ENCODE measurements at places on chromosomes 2 and 18.
A peak's percentile ranks its signal among the peaks of the same experiment; 100 is the strongest.

GRCh38 chr18:53941601-53942338 lies 282.7 kb downstream of the MBD2 start:
- DNase-seq = no peak

GRCh38 chr18:69400253-69400975 lies at the start of gene DOK6:
DOK6 (plus strand) TSS chr18:69400888.
- peak; percentile 67 for DNase-seq

DNA sequence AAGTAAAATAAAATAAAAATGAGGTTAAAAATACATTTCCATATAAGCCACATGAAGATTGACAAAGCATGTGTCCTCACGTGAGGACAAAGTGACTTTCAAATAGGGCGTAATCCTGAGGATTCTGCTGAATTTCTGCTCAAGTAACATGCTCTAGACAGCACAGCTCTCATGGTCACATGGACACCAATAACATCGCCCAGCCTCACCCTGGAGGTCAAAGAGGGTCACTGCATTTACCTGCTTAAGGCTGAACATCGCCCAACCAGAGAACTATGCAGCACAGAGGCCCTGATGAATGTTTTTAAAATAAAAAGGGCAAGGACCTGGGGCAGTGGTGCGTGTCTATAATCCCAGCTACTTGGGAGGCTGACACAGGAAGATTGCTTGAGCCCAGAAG lies 30.2 kb downstream of the TGFBRAP1 start:
- peak; percentile 45 for DNase-seq

- DNase-seq = no peak
These were observed 40.2 kb downstream of the ALK start for GRCh38 chr2:29881089-29881730.

DNA sequence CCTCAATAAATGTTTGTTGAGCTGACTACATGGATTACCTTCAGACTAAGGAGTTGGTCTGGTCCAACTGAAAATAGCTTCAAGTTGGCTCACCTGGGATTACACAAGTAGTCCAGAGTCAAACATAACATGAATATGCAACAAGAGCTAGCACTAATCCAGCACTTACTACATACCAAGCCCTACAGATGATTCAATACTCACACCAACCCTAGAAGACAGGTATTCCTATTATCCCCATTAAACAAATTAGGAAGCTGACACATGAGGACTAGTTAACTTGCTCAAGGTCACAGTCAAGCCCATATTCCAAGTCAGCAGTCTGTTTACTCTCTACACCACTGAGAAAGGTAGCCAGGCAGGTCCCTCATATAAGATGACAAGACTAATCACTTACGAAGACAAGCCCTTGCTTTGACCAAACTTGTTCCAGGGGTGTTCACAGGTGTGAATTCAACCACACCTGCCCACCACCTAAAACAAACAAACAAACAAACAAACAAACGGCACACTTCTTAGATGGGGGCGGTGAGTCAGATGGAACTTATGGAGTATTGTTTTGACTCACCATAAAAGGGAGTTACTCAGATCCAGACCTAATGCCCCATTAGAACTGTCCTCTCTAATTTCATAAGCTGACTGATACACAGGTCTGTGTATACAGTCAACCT lies 29.1 kb downstream of the TMEM131 start:
- DNase-seq = no peak

DNA sequence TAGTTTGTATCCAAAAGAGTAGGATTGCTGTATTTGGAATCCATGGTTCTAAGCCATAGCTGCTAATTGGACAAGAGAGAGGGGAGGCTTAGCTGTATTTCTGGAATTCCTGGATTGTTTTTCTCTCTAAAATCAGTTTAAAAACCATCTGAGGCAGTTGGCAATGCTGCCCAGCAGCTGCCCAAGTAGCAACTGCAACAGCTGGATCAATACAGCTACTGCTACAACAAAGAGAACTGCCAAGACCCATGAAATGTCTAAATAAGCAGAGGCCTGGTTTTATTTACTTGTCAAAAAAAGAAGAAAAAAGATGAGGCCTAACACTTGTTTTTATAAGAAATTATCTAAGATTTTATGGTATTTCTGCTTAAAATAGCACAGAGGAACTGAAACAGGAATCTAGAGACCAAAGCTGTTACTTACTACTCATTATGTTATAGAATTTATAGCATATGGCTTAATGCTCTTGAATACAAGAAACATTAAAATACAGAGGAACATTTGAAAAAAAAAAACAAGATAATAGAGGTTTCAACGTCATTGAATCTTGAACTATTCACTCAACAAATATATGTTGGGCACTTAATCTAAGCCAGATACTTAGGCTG lies 39.1 kb downstream of the TMEFF2 start:
- DNase-seq = no peak

DNA sequence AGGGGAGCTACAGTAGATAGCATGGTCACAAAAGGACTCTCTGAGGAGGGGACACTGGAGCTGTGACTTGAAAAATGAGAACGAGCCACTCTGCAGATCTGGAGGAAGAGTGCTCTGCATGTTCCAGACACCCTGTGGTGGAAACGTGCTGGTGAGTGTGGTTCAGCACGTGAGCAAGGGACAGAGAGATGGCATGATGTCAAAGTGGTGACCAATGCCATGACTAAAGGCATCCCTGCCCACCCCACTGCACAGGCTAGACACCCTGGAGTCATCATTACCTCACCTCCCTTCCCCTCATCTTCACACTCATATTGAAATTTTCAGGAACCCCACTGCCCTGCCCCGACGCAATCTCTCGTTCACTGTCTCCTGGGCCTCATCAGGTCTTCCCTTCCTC lies 56.5 kb downstream of the SLC4A5 start:
- no peak for DNase-seq

- DNase-seq = no peak
These were observed 250.2 kb upstream of the SIX3 start for GRCh38 chr2:44691174-44691785.

DNA sequence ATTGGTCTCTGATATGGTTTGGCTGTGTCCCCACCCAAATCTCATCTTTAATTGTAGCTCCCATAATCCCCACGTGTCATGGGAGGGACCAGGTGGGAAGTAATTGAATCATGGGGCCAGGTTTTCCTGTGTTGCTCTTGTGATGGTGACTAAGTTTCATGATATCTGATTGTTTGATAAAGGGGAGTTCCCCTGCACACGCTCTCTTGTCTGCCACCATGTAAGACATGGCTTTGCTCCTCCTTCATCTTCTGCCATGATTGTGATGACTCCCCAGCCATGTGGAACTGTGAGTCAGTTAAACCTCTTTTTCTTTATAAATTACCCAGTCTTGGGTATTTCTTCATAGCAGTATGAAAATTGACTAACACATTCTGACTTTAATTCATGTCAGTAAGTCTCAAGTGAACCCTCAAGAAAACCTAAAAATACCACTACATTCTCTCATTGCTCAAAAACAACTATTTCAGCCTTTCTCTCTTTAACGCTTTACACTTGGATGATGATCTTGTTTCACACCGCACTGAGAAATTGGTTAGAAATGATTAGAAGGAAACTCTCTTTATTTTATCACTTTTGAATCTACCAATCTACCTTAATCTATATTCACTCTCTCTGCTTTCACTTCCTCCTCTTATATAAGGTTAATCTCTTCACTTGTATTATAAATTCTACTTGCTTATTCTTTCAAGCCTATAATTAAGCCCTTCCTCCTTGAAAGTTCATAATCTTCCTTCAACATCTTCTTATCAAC lies 110.1 kb downstream of the GALR1 start:
- no peak for DNase-seq

- DNase-seq = peak; percentile 82
These were observed 103.4 kb downstream of the SEPTIN10 start for GRCh38 chr2:109510136-109511028.
